ENCODE measurements at places on chromosomes 12 and 14. TPM values are rescaled to one million over a fixed set of nuclear protein-coding genes. Genes with fewer than 3 reads are reported as not detected.

PZP gene
- total RNA-seq, result 1.3 TPM

VRTN gene
- not detected for total RNA-seq

DPF3 gene
- 8.9 TPM for total RNA-seq

TAS2R14 gene
- 2.5 TPM for total RNA-seq

TTC9 gene
- 13.2 TPM for total RNA-seq

DNA sequence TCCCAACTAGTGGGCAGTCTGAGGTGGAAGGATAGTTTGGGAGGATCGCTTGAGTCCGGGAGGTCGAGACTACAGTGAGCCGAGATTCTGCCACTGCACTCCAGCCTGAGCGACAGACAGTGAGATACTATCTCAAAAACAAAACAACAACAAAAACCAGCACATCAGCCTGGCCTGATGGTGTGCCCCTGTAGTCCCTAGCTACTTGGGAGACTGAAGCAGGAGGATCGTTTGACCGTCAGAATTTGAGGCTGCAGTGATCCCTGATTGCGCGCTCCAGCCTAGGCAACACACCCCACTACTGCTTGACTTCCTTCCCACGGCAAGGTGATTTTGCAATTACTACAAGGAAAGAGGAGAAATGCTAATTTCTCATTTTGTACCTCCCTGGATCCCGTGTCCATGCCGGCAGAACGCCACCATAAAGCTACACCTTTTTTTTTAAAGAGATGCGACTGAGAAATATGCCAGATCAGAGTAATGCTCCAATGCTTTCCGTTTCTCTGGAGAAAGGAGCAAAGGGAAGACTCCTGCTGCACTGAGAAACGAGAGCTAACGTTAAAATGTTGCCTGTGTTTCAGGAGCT lies 672 bp upstream of the SCFD1 start:
- H3K27ac ChIP-seq, result peak overlapping the region; percentile 94
- H3K36me3 ChIP-seq, result no peaks in the 10 kb centered on the region
- peak overlapping the region; percentile 56 for H3K4me3 ChIP-seq
- peaks cover 52% of the 10 kb centered on the region for H3K4me1 ChIP-seq
- no peaks in the 10 kb centered on the region for H3K27me3 ChIP-seq

DNA sequence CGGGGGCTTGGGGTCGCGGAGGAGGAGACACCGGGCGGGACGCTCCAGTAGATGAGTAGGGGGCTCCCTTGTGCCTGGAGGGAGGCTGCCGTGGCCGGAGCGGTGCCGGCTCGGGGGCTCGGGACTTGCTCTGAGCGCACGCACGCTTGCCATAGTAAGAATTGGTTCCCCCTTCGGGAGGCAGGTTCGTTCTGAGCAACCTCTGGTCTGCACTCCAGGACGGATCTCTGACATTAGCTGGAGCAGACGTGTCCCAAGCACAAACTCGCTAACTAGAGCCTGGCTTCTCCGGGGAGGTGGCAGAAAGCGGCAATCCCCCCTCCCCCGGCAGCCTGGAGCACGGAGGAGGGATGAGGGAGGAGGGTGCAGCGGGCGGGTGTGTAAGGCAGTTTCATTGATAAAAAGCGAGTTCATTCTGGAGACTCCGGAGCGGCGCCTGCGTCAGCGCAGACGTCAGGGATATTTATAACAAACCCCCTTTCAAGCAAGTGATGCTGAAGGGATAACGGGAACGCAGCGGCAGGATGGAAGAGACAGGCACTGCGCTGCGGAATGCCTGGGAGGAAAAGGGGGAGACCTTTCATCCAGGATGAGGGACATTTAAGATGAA lies 630 bp downstream of the FOS start:
- H3K36me3 ChIP-seq, result peaks cover 9% of the 10 kb centered on the region
- DNase-seq, result peak; percentile 89
- peak overlapping the region; percentile 64 for H3K4me3 ChIP-seq

- no peaks in the 10 kb centered on the region for H3K36me3 ChIP-seq
- H3K27me3 ChIP-seq, result no peaks in the 10 kb centered on the region
- no peak for DNase-seq
Observed at GRCh38 chr12:129496226-129496625, 407.6 kb downstream of the TMEM132D start.

GRCh38 chr12:71749666-71750065 lies 5.0 kb upstream of the RAB21 start:
- H3K27me3 ChIP-seq, result peaks cover 13% of the 10 kb centered on the region
- no peaks in the 10 kb centered on the region for H3K36me3 ChIP-seq
- no peak overlapping the region for H3K4me3 ChIP-seq
- peaks cover 12% of the 10 kb centered on the region for H3K4me1 ChIP-seq
- no peak overlapping the region for H3K27ac ChIP-seq
